Stimulated activated CD8-positive, alpha-beta memory T cell treated with anti-CD3 and anti-CD28 coated beads, Interleukin-2, amount 100 ng/mL, for 1 hour (primary cell): ENCODE measurements at places on chromosomes 7 and 10.

- DNase-seq, result no peak
Observed at GRCh38 chr7:127850195-127850594, 181.0 kb downstream of the LRRC4 start.

DNA sequence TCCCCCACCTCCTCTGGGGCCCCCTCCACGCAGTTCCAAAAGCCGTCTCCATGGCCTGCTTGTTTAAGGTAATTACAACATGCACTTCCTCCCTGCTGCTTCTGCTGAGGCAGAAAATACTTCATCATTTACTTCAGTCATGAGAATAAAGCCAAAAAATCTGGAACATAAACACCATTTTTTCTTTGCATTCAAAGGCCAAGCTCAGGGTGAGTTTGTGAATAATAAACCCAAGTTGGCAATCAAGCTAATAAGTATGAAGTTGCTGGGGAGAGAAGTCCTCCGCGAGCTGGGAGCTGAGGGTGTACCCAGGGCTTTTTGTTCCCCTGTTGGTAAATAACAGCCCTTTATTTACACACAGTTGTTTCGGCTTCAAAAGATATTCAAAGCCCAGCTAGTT lies 70.5 kb downstream of the FAM204A start:
- DNase-seq, result no peak

DNA sequence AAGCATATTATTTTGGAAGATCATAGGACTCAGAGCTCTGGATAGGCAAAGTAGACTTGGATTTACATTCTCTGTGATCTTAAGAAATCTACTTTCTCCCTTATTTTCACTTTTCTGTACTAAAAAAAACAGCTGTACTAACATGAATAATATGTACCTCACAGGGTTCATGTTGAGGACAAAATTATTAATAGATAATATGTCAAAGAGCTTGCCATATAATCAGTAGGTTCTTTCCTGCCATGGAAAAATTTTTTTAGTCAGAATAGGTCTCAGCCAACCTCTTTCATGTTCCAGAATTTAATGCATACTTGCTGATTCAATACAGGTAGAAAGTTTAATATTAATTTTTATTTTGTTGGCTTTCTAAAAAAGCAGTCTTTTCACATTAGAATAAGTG lies 780.3 kb upstream of the C7orf33 start:
- DNase-seq, result no peak

DNA sequence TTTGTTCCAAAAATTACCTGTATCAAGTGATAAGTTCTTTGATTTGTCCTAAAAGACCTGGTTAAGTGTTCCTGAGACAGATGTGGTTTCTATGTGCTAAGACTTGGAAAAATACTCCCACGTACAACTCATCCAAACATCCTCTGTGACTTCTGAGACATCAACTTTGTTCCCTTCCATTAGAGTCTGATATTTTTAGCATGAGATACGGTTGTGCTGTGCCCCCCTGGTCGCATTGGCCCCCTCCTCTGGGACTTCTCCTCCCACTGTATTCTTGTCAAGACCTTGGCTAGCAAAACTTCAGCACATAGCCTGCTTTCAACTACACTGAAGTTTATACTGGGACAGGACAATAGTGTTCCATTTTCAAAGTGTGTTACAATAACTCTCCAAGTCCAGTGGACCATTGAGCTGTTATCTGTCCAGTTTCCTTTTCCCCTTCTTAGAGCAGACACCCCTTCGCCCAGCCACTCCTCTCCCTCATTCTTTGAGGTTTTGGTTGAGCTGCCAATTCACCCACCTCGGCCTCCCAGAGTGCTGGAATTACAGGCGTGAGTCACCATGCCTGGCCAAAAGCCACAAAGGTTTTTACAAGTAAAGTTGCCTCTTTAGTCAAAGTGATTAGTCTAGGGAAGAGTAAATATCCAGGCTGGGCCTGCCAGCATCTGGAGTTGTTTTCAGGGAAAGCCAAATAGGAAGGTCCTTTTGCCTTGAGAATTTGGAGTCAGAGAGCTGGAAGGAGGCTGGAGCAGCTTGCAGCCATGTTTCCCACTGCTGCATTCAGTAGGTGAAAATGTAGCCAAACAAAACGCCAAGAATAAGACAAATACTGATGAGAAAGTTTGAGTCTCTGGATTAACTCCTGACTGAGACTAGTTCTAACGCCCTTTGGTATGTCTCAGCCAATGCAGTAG lies 17.8 kb upstream of the PDLIM1 start:
- DNase-seq, result no peak

- no peak for DNase-seq
Observed at GRCh38 chr10:111146025-111146640, 69.3 kb downstream of the ADRA2A start.

DNA sequence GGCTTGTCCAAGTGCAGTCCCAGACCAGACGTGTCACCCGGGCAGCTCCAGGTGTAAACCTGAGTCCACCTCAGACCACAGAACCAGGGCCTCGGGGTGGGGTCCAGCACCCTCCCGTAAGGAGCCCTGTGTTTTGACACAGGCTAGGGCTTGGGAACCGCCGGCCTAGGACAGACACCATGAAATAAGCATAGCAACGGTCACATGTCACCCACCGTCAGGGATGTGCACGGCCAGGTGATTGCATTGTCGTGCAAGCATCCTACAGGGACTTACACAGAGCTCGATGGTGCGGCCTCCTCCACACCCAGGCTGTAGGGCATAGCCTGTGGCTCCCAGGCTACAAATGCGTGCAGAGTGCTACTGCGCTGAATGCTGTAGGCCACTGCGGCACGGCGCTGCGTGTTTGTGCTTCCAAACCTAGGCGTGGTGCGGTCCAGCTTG lies 10.6 kb downstream of the ZFAND2A start:
- no peak for DNase-seq

DNA sequence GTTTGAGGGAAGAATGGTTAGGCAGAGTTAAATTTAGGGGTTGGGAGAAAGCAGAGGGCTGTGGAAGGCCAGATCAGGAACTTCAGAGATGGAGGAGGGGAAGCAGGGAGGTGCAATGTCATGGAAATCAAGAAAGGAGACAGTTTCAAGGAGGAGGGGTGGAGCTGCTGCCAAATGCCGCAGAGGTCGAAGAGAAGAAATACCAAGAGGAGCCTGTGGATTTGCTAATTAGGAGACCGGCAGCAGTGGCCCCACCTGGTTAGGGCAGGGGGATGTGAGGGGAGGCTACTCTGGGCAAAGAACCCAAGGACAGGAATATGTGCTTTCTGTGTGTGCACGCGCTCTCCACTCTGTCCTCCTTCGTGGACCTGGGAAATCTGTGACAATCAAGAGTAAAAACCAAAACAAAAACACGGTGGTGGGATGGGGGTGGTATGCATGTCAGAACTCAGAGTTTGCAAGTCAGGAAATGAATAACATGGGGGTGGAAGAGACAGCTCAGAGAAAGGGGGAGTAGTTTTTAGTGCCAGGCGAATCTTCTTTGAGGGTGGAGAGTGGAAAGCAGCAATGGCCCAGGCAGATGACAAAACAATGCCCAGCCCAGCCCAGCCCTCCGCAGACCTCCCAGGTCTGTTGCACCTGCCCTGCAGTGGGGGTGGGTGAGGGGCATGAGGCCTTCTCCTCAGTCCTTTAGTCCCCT lies 102.9 kb upstream of the PAX2 start:
- no peak for DNase-seq

- DNase-seq, result no peak
Observed at GRCh38 chr7:7582596-7582995, 15.9 kb downstream of the MIOS start.

DNA sequence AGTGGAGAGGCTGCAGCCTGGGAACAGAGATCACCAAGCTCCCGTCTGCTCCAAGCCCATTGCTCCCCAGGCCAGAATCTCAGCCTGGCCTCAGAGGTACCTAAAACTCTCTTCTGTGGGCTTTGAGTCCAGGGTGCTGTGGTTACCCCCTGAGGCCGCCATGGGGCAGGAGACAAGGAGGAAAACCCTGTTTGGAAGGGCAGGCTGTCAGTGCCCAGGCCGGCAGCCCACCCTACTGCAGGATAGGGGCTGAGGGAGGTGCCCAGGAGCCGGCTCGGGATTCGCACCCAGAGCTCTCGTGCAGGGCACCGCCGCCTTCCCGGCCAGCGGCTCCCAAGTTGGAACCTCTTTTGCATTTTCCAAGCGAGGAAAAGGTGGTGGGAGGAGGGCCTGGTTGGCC lies 24.5 kb downstream of the UNCX start:
- no peak for DNase-seq
